Activated CD8-positive, alpha-beta T cell treated with anti-CD3 and anti-CD28 coated beads, Interleukin-2, amount 10 ng/mL, durations not matched to agents 7 days and 5 days (primary cell): ENCODE measurements at places on chromosomes 7 and 10. TPM values are rescaled to one million over a fixed set of nuclear protein-coding genes. Genes with fewer than 3 reads are reported as not detected.

DNA sequence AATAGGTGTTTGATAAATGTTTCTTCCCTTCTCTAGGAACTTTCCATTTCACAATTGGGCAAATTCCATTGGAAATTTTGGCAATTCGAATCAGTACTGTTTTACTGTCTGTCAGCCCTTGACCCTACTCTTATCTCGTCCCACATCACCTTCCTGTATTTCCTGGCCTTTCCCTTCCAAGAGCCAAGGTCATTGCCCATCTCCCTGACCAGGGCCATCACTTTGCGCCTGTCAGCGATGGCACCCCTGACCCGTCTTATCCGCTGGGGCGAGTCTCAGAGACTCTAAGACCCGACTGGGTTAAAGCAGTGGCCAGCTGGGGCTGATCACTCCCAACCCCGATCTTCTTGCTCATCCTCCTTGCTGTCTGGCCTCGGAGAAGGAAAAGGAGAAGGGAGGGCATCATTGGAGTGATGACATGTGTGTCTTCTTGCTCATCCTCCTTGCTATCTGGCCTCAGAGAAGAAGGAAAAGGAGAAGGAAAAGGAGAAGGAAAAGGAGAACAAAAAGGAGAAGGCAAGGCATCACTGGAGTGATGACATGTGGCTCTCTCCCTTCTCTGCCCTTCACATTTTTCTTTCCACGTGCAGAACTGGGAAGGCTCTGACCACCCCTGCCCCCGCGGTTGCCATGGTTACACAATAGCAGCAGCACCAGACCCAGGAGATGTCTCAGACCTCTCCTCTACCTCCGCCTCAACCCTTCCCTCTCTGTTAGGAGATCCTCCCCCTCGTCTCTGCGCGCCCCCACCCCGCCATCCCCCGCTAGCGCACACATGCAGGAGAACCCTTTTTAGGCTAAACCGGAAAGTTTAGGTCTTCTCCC, 2.0 kb downstream of the SEMA3D start:
- DNase-seq, result no peak

DNA sequence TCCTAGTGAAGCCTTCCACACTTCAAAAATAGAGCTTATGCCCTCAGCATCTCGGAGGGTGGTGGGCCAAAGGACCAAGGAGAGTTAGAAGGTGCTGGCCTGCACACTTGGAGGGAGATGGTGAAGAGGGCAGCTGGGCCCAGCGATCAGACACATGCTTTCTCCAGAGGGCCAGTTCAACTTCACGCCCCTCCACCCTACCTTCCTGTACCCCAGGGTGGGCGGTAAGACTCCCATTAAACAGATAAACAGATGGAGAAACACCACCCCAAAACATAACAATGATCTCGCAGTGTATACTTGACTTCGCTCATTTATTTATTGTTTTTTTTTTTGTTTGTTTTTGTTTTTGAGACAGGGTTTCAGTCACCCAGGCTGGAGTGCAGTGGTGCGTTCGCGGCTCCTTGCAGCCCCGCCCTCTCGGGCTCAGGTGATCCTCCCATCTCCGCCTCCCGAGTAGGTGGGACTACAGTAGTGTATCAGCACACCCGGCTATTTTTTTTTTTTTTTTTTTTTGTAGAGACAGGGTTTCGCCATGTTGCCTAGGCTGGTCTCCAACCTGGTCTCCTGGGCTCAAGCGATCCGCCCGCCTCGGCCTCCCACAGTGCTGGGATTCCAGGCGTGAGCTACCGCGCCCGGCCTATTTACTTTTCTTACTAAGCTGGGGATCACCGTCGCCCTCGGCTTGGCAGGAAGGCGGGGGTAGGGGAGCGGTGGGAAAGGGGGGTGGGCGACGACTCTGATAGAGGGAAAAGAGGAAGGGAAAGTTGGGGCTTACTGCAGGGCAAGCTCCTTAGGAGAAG, 1.8 kb downstream of the C10orf95 start:
- peak; percentile 93 for DNase-seq

Gene AGAP9
- 2.8 TPM for total RNA-seq

Gene SYT15B
- 0.32 TPM for total RNA-seq
